Ammon's horn (tissue), 1 donor: ENCODE measurements at places on chromosomes 3 and 15.

DNA sequence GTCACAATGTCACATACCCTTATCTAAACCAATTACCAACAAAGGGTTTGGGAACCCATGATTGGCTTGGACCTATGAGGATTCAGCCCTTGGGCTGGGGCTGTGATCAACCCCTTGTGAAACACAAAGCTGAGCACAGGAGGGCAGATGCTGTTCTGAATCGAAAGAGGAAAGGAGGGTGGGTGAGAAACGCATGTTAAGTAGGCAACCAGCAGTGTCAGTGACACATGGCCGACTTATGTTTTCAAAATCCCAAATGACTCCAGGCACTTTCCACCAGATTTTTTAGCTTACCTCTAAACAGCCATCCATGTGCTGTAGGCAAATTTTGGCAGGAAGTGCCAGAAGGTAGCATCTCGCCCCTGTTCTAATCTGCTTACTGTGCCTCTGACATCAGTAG, 34.1 kb upstream of the KLHL25 start:
- DNase-seq, result peak; percentile 34

DNA sequence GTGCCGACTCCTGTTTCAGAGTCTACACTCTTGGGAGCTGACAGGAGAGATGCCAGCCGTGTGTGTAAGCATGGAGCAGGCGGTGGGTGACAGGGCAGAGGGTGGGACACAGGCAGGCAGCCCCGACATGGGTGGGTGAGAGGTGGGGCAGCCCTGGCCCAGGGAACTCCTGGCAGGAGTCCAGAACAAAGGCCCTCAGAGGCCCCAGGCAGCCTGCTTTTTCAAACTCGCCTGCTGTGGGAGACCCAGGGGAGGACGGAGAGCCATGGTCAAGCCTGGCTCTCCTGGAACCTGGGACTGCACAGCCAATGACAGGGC, 29.3 kb upstream of the SLC41A3 start:
- DNase-seq, result no peak

DNA sequence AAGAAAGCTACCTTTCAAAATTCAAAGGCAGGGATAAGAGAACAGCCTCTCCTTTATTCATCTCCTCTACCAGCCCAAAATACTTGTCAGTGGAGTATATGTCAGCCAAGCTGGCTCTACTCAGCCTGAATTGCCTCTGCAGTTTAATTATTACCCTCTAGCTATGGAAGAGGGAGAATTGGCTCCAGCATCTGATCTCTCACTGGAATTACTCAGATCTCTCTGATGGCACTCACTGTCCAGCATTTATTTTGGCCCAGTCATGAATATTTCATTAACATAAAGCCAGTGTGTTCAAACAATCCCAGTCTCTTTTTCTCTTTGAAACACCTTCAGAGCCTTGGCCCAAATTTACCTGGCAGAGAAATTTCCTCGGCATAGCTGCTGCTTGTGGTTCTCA, 58.6 kb upstream of the TMEM108 start:
- no peak for DNase-seq

- peak; percentile 79 for DNase-seq
Measured at GRCh38 chr3:168094877-168095610, 680 bp downstream of the GOLIM4 start.

- peak; percentile 26 for DNase-seq
Measured at GRCh38 chr3:111910806-111911205, 51.7 kb downstream of the PHLDB2 start.

DNA sequence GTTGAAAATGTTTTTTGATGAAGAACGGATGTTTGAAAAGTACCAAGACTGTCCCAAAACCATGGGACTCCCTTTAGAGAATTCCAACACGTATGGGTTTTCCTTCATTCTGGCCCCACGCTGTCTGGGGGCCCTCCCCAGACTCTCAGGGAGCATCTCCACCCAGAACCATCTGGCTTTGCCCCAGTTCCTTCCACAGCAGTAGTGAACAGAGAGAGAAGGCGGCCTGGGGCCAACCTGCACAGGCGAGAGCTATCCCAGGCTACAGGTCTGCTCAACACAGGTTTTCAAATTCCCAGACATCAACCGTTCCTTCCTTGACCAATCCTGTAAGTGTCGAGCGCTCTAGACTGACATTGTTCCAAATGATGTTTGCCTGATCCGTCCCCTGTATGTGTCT, 92.5 kb upstream of the SNRPA1 start:
- DNase-seq, result no peak

- DNase-seq, result no peak
Measured at GRCh38 chr3:25503898-25504301, 75.8 kb downstream of the RARB start.

- no peak for DNase-seq
Measured at GRCh38 chr15:69725275-69725674, 272.7 kb downstream of the RPLP1 start.

- no peak for DNase-seq
Measured at GRCh38 chr3:144039661-144040060, 68.0 kb downstream of the DIPK2A start.
